ENCODE measurements at places on chromosomes 16 and 17.

GRCh38 chr17:39872751-39873150 lies 4.7 kb downstream of the ZPBP2 start:
- no peak for DNase-seq

- no peak for DNase-seq
Observed at GRCh38 chr17:17469996-17470395, 6.8 kb upstream of the MED9 start.

DNA sequence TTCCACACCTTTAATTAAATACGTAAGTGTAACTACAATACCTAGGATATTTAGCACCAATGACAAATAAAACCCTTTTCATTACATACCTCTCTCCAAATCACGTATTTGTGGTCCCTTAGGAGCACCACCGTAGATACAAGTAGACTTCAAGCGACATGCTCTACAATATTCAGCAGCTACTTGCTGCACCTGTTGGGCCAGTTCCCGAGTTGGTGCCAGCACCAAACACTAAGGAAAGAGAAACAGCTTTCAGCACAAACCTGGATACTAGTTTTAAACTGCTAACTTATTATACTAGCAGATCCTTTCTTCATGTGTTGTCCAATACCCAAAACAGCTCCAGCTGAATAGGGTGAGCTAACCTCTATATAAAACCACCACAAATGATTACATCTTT lies 2.7 kb downstream of the DDX5 start:
- DNase-seq: no peak

DNA sequence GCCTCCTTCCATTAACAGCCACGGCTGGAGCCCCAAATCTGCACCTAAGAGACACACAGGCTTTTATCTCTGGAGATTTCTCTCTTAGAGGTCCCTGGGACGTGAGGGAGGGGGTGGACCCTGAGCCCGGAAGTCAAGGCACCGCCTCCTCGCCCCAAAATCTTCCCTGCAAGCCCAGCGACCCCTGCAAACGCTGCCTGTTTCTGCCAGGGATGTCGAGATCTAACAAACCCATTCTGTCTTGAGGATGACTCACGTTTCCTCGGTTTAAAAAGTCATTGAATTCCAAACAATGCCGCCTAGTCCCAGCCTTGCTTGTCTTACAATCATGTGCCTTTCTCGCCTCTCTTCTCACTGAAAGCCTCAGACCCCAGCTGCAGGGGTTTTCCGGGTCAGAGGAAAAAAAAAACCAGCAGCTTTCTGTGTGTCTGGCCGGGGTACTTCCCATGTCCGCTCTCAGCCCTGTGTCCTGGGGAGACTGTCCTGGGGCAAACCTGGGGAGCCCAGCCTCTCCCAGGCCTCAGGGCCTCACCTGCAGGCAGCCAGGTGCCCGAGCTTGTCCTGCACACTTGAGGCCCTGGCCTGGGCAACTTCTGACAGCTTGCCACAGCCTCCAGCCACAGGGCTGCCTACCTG lies 15.4 kb downstream of the ARL2BP start:
- peak; percentile 76 for DNase-seq

- DNase-seq: no peak
Observed at GRCh38 chr17:40945414-40945813, 8.0 kb upstream of the KRT23 start.

DNA sequence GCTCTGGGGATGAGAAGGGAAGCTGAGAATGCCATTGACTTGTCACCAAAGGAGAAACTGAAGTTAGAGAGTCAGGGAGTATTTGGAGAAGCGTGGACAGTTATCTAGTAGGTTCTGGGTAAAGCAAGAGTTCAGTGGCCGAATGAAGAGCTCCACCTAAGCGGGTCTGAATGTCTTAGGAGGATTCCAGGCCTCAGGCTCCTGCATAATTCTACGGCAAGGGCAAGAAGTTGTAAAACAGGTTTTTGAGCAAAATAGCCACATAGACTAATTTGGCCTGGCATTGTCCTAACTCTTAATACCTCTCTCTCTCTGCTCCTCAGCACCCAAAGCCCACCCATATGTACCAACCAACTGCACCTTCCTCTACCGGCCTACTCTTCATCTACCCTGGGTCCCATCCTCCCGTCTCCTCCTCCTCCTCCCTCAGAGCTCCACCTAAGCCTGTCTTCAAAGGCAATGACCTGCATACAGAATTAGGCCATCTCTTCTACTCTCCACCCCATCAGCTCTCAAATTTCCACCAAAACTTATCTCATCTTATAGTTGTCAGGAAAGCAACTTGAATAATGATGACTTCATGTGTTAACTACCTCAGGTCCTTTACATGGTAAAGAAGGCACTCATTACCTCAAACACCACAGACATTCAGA lies 42.0 kb upstream of the KCNJ2 start:
- DNase-seq: no peak

DNA sequence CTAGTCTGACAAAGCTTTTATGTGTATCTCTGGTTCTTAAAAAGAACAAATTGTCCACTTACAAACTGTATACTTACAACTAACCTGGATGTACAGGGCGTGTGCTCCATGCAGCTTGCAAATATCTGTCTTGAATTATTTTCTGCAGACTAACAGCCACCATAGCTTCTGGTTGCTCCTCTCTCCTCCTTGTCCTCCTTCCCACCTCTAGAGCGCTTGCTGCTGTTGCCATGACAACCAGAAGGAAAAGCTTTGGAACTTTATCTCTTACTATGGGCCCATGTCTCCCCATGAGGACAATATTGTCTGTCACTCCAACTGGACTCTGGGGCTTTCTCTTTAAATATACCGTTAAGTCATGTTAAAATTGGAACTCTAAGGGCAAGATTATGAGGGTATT lies 71.5 kb upstream of the DHX40 start:
- no peak for DNase-seq

- DNase-seq: no peak
Observed at GRCh38 chr17:68460146-68460545, 2.9 kb upstream of the WIPI1 start.

- DNase-seq: no peak
Observed at GRCh38 chr16:8818504-8819270, 21.0 kb downstream of the PMM2 start.

- no peak for DNase-seq
Observed at GRCh38 chr17:15119968-15120367, 145.2 kb downstream of the PMP22 start.

DNA sequence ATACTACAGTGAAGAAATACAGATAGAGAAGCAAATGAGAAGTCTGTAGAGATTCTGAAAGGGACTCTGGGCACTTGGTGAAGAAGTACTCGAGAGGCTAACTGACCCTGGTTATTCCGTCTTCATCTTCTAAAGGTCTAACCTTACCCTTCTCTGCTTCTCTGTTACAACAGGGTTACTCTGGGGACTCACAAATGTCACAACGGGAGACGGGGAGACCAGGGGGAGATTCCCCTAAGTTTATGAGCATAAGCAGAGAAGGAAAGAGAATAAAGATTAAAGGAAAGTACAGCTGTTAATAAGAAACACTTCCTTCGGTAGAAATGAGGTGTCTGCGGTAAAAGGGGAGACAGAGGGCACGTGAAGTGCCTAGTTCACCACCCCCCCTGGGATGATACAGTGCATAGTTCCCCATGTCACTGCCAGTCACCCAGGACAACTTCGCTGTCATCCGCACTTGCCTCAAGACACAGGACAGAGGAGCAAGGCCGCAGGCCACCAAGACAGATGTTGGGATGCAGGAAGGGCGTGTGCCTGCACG lies 75.2 kb upstream of the TRAP1 start:
- no peak for DNase-seq

- DNase-seq: peak; percentile 53
Observed at GRCh38 chr17:17141860-17142552, 64.1 kb downstream of the PLD6 start.

DNA sequence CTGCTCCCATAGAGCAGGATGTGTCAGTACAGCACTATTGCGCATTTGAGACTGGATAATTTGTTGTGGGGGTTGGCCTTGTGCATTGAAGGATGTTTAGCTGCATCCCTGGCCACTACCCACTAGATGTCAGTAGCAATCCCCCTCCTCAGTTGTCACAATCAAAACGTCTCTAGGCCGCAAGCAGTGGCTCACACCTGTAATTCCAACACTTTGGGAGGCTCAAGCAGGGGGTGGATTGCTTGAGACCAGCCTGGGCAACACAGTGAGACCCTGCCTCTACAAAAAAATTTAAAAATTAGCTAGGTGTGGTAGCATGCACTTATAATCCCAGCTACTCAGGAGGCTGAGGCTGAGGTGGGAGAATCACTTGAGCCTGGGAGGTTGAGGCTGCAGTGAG lies 48.4 kb downstream of the CENPV start:
- no peak for DNase-seq

GRCh38 chr16:89581045-89581695 lies 5.6 kb downstream of the CPNE7 start:
- DNase-seq: no peak

DNA sequence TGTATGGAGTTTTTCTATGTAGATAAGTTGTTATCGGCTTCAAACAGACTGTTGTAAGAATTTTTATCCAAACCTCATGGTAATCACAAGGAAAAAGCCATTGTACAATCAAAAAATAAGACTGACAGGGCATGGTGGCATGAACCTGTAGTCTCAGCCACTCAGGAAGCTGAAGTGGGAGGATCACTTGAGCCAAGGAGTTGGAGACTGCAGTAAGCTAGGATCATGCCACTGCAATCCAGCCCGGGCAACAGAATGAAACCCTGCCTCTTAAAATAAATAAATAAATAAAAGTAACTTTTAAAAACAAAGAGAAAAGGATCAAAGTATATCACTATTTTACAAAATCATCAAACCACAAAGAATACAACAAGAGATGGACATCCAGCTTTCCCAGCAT lies 14.4 kb downstream of the OR1A1 start:
- DNase-seq: no peak

All from anterior cingulate cortex (tissue), 58 donors.